ENCODE measurements at places on chromosomes 13 and 19.

DNA sequence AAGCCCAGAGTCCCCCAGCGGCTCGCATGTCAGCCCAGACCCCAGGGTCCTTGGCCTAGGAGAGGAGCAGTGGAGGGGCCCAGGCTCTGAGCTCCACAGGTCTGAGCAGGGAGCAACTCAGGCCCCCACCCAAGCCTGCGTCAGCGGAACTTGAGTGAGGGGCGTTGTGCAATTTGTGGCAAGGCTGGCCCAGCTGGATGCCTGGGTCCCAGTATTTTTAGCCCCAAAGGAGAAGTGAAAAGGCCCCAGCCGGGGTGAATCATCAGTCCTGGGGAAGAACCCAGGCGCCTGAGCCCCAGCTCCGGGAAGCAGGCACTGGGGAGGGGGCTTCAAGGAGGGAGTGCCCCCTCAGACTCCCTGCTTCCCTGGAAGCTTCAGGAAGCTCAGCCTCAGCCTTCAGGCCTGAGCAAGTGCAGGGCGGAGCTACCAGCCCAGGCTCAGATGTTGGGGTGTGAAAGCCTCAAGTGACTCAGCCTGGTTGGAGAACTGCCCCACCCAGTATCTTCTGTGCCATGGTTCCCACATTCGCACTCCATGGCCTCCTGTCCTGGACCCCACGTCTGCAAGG is 7.2 kb downstream of the MED29 start:
- no peak for DNase-seq

DNA sequence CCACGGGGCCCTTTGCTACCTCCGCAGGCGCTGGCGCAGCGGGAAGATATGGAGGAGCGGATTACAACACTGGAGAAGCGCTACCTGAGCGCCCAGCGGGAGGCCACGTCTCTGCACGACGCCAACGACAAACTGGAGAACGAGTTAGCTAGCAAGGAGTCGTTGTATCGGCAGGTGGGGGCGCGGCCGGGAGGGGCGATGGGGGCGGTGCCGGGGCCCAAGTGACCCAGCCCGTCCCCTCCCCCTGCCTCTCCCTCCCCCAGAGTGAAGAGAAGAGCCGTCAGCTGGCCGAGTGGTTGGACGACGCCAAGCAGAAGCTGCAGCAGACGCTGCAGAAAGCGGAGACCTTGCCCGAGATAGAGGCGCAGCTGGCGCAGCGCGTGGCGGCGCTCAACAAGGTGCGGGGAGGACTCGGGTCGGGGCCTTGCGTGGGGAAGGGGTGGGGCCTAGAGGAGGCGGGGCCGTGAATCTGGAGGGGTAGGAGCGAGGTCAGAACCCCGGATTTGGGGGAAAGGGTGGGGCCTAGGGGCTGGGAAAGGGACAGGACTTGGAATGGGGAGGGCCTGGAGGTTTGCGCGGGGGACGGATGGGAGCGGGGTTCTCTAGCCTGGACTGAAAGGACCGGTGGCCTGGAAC is 13.7 kb downstream of the PPFIA3 start:
- no peak for DNase-seq

GRCh38 chr19:47381653-47382279 is 32.7 kb downstream of the DHX34 start:
- DNase-seq: no peak

GRCh38 chr19:16202320-16203255 is 4.9 kb downstream of the AP1M1 start:
- no peak for DNase-seq

DNA sequence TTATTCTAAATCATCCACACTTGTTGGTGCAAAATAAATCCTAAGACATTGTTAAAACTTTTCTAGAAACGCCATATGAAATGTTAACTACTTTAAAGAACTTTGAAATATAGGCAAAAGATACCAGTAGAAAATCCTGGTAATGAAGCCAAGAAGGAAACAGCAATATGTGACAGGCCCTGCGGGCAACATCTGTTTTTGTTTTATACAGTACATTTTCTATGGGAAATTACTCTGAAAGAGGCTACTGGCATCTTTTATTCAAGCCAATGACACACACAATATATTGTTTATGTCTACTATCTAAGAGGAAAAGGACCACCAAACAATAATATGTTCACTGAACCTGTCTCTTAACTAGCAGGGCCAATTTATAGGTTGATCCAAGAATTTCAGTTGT is 829.7 kb downstream of the PCDH17 start:
- no peak for DNase-seq

- no peak for DNase-seq
Measured at GRCh38 chr13:19586904-19587634, 25.7 kb upstream of the TPTE2 start.

DNA sequence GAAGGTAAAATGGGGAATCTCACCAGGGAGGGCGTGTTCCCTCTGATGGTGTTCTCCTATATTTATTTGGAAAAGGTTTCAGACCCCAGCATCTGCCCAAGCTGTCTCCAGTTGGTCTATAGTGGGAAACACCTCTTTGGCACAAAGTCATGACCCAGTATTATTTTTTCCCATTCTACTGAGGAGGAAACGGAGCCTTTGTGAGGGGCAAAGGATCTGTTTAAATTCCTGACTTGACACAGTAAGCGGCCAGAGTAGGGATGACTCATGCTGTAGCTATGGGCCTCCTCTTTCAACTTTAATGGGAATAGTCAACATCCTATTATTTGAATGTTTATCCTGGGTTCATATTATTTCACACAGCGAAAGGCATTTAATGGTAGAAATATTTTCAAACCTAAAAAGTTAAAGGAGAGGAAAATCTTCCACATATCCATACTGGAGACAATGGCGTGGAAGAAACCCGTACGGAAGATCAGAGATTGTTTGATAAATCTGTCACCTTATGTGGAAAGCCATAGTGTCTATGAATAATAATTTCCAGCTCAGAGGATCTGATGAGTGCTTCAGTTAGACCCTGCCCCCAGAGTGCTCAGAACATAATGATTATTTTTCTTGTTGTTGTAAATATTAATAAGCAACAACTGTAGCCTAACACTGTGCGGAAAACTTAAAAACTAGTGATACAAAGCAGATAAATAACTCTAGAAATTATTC is 126.0 kb downstream of the FOXO1 start:
- no peak for DNase-seq

- no peak for DNase-seq
Measured at GRCh38 chr13:64688893-64689677, 2541.1 kb downstream of the PCDH9 start.

GRCh38 chr19:16338470-16339360 is 14.1 kb downstream of the KLF2 start:
- DNase-seq: no peak

DNA sequence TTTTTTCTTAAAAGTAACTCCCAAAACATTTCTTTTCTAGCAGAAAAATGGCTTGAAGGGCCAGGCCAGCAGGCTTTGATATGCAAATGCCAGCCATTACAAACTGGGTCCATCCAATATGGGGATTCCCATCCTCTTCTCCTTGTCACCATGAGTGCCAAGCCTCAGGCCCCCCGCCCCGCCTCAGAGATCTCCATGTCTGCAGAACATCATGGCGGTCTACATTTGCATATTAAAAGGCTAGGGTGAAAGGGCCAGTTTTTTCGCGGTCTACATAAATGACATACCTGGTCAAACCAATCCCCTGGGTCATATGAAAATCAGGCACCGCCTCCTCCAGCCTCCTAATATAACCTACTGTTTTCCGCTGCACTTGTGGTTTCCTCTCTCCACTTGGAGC is 1327.6 kb downstream of the UQCRFS1 start:
- DNase-seq: no peak

DNA sequence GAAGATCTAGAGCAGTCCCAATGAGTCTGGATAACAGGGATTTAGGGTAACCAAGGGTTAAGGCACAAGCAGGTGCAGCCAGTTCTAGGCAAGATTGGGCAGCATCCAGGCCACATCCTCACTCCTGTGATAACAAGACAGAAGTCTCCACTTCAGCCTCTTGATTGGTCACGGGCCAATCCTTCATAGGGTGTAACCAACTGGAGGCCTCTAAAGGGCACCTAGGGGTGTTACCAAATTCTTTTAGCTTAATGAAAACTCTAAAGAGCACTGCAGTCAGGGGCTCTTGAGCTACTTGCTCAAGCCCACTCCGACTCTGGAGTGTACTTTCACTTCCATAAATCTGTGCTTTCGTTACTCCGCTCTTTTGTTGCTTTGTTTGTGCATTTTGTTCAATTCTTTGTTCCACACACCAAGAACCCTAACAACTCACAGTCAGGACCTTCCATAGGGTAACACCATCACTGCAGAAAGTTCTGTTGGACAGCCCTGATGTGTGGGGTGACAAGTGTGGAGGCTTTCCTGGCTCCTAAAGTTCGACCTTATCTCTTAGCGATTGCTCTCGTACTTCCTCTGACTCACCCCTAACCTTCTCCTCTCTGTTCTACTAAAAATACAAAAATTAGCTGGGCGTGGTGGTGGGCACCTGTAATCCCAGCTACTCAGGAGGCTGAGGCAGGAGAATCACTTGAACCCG is 36.1 kb downstream of the ZSWIM9 start:
- no peak for DNase-seq

- no peak for DNase-seq
Measured at GRCh38 chr13:46339035-46339666, 47.9 kb downstream of the RUBCNL start.

DNA sequence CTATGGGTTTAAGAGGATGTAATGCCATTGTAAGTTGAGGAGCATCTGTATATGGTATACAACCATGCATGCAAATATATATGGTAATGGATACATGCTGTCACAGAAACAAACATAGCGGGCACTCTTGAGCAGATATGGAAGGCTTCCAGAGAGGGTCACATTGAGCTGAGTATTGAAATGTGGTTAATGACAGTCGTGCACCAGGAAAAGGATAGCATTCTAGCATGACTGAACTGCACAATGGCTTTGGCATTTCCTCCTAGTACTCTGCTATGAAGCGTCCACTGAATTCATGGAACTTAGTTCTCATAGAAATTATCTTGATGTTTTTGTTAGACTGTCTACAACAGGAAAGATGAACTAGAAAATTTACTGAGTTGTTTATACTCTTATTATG is 25.2 kb downstream of the DGKH start:
- no peak for DNase-seq

GRCh38 chr13:34914416-34914815 is 27.7 kb upstream of the NBEA start:
- DNase-seq: no peak

- DNase-seq: no peak
Measured at GRCh38 chr13:65841156-65841555, 1389.0 kb downstream of the PCDH9 start.

DNA sequence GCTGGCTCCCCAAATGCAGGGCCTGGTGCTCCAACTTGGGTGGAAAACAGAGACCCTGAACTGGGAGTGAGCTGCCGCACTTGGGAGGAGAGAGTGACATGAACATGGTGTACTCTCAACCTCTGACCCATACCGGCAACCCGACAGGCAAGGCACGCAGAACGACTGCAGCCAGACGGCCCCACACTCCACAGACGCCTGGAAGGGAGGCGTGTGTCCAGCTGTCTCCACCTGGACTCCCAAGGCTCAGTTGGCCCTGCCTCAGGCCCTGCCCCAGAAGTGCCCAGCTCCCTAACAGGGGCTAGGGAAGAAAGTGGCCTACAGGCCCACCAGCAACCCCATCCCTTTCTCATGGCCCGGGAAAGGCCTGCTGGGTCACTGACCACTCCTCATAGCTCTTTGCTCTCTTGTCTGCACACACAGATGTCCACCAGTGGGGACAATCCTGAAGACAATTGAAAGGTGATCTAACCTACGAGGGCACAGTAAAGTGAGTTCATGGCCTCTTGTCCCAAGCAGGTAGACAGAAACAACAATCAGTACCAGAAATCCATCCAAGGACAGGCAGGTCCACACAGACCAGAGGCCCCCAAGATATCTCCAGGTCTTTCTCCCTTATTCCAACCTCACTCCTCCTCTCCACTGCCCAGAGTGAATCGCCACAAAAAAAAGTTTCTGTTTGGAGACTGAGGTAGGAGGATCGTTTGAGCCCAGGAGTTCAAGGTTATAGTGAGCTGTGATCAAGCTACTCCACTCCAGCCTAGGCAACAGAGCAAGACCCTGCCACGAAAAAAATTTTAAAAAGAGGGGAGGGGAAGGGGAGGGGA is 28.2 kb downstream of the ELL start:
- DNase-seq: no peak

GRCh38 chr13:101896541-101896940 is 444.1 kb downstream of the ITGBL1 start:
- DNase-seq: no peak

- no peak for DNase-seq
Measured at GRCh38 chr19:720345-721160, 11.8 kb downstream of the PALM start.

GRCh38 chr13:98875146-98875729 is 102.6 kb downstream of the DOCK9 start:
- no peak for DNase-seq

DNA sequence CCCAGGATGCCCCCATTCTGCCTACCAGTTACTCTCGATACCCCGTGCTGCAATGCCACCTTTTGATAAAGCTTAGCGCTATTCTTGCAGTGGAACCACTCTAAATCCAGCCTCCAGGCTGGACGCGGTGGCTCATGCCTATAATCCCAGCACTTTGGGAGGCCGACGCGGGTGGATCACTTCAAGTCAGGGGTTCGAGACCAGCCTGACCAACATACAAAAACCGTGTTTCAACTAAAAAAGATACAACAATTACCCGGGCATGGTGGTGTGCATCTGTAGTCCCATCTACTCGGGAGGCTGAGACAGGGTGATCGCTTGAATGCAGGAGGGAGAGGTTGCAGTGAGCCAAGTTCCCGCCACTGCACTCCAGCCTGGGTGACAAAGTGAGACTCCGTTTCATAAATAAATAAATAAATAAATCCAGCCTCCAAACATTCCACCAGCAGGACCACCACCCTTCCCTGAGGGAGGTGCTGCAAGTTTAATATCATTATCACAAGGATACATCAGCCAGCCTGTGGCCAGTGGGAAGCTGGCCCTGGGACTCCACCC is 27.7 kb downstream of the CYP2B6 start:
- no peak for DNase-seq

GRCh38 chr13:27419328-27419727 is 5.1 kb upstream of the GTF3A start:
- DNase-seq: no peak

GRCh38 chr19:18612772-18613588 is at the start of gene TMEM59L:
TSS of gene TMEM59L (plus strand) at chr19:18612870. CDS start at chr19:18612959, 89 bp downstream.
- no peak for DNase-seq

DNA sequence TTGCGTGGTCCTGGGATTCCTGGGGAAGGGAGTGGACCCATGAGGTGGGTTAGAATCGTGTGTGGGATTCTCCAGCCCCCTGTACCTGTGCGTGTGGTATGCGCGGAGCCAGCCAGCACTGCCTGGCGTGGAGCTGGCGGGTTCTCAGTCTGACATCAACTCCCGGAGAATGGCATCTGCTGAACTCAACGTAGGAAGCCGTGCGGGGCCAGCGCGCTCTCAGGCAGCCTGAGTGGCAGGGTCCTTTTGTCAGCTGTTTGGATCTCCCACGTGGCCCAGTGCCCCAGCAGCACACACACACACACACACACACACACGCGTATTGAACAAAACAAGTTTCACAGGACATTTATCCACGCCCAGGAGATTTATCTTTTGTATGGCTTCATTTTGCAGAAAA is 28.1 kb downstream of the ATP4B start:
- DNase-seq: no peak

DNA sequence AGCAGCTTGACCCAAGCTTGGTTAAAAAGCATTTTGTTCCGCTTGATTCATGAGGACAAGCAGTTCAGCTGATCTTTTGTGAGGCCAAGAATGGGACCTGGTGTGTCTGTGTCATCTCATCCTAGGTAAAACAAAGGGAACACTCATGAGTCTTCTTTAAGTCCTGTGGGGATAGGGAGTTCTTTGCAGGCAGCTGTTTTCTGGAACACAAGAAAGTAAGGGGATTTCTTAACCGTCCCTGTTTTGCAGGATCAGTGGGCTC is 134.5 kb upstream of the TMTC4 start:
- no peak for DNase-seq

Data from esophagus squamous epithelium (tissue), 5 donors.